ENCODE measurements at places on chromosomes 5 and 9.

- DNase-seq: no peak
These were observed 57.1 kb upstream of the GOLPH3 start for GRCh38 chr5:32231241-32231640.

DNA sequence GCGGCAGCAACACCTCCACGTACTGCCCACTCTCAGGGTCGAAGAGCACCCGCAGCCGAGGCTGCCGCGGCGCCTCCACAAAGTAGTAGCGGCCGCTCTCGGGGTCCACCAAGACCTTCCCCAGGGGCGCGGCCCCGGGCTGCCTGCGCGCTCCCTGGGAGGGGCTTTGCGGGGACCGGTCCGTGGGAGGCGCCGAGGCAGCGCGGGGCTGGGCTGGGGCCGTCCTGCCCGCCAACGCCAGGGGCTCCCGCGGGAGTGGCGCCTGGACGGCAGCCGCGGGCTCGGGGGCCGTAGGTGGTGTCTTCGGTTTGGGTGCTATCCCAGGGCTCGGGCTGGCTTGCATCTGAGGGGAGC lies 2.6 kb upstream of the MZB1 start:
- DNase-seq: no peak

DNA sequence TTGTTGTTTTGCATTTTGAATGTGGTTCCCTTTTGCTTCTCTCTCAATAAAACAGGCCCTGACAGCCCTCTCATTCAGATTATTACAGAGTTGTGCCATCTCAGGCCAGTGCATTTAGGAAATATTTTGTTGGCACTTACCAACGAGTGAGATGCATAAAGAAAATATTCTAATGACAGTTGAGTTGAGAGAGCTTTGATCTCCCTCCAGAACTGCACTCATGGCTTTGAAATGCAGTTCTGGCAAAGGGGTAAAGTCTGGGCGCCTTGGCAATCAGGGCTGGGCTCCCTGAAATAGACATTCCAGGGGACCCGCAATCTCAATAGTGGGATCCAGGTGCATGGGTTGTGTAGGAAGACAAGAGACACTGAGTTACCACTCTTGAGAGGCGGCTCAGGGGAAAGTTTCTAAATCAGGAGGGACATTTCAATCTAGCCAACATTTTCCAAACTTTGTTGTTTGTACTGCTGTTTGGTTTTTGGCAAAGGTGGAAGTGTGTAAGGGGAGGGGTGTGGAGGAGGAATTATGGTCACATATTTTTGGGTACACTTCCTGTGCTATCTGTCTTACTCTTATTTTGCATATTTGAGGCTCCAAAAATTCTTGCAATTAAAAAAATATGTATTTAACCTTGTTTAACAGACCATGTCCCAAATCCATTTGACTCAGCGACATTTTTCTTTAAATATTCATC lies 48.8 kb downstream of the PAPPA start:
- no peak for DNase-seq

GRCh38 chr5:44774279-44774880 lies 34.4 kb upstream of the MRPS30 start:
- DNase-seq: no peak

GRCh38 chr5:38686658-38687057 lies 130.2 kb upstream of the LIFR start:
- no peak for DNase-seq

DNA sequence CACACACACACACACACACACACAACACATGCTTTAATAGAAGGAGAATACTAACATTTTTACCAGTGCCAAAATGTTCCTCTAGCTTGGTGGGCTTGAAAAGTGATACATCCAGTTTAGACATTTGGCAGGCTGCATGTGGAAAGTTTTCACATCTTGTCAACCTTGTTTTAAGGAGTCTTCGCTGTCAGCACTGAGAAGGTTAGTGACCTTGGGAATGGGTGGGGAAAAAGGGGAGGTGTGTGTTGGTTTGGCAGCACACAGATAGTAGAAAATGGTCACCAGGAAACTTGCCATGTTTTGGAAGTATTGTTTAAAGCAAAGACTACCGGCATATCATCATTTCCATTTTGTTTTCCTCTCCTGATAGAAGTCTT lies 346.5 kb upstream of the ADAMTSL1 start:
- no peak for DNase-seq

DNA sequence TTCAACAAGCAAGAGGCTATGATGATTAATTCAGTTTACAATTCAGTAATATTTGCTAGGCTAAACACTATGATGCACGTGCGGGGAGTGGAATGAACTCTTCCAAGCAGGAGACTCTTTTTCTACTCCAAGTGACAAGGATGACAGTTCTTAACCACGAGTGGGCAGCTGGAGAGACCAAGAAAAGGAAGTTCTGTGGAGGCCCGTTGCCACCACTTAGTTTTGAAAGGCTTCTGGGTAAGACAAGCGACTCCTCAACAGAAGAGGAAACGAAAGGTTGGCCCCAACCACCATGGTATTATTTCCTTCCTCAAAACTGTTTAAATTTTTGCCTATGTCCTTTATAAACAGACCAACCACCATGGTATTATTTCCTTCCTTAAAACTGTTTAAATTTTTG lies 2.8 kb downstream of the DCAF12 start:
- peak; percentile 11 for DNase-seq

DNA sequence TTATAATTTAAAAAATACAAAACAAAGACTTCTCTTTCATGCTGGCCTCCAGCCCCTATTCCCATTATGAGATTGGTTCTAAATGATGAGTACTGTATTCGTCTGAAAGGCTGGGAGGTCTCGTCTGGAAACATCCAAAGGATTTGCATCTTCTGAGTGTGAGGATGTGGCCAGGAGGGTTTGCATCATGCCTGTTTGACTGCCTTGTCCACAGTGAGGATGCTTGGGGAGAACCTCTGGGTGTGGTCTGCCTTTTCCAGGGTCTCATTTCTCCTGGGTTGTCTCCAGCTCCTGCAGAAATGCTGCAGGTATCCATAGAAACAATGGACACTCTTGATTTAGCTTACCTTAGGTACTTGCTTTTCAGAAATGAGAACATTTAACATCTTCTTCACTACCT lies 26.4 kb upstream of the CXCL14 start:
- no peak for DNase-seq

DNA sequence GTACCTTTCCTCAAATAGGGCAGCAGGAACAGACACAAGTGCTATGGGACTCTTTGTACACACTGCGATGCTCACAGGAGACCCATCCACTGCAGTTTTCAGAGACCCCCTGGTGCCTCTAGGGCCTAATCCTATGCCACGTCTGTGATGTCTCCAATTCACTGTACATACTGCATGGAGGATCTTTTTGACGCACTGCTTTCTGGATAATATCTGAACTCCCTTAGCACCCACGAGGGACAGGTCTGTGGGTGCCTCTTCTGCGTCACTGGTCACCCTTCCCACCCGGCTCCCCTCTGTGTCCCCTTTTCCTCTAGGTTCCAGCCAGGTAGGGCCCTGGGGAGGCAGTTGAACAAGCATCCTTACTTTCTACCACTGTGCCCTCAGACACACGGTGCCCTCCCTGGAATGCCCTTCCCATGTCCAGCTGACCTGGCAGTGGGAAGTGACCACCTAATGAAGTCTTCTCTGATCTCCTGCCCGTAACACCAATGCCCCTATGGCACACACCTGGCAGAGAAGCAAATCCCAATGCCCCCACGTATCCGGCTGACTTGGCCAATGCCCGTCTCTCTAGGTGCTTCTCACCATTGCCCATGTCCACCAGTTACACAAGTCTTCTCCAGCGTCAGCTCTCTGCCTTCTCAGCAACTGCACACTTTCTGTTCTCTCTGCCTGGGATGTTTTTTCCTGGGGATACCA lies 41.5 kb downstream of the FOXI1 start:
- no peak for DNase-seq

DNA sequence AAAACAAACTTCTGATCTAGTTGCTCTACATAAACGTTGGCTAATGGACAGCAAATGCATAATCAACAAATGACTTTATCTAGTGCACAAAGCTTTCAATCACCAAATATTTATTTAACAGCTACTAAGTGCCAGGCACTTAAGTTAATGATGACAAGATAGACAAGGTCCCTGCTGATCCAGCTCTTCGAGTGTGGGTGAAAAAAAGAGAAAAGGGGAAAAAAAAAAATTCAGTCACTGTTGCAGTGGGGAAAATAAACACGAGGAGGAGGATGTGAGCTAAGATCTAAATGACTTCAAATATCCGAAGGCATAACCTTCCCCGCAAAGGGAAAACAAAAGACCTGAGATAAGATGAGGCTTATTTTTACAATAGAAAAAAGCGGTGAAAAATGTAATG lies 9.6 kb downstream of the PSIP1 start:
- DNase-seq: no peak

DNA sequence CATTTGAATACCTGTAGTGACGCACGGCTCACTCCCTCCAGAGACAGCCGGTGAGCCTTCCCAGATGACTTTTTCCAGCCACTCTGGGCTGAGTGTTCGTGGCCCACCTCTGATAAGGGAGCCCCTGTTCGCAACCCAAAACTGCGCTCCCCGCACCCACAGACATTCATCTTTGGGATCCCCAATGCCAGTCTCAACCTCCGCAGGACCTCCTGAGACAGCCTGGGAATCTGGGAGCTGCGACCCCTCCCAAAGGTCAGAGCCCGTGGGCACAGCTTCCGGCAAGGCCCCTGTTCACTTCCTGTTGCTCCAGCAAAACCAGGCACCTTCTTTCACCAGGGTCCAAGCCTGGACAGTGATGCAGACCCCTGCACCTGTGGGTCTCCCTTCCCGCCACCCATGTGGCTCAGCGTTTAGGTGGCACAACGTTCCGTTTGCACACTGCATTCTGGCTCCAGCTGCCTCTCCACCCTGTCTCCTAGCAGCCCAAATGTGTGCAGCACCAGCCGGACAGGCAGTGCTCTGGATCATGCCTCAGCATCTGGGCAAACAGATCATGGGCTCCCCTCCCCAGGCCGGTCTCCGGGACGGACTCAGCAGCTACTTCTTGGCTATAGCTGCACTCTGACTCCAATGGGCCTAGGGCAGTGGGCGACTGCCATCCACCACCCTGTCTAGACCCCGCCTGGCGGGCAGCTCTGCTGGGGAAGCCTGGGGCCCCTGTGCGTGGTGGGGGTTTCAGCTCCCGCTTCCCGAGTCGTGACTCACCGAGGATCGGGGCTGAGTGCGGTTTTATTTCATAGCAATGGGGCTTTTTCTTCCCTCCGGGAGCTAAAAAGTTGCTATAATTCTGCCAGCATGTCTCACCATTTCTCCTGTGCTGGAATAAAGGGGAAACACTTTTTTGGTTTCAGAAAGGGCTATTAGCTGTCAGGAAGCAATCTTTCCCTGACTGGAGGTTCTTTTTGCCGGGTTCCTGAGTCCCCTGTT lies 156.0 kb downstream of the OLFM1 start:
- DNase-seq: no peak

GRCh38 chr9:99436616-99437015 lies 214.5 kb downstream of the SEC61B start:
- no peak for DNase-seq

DNA sequence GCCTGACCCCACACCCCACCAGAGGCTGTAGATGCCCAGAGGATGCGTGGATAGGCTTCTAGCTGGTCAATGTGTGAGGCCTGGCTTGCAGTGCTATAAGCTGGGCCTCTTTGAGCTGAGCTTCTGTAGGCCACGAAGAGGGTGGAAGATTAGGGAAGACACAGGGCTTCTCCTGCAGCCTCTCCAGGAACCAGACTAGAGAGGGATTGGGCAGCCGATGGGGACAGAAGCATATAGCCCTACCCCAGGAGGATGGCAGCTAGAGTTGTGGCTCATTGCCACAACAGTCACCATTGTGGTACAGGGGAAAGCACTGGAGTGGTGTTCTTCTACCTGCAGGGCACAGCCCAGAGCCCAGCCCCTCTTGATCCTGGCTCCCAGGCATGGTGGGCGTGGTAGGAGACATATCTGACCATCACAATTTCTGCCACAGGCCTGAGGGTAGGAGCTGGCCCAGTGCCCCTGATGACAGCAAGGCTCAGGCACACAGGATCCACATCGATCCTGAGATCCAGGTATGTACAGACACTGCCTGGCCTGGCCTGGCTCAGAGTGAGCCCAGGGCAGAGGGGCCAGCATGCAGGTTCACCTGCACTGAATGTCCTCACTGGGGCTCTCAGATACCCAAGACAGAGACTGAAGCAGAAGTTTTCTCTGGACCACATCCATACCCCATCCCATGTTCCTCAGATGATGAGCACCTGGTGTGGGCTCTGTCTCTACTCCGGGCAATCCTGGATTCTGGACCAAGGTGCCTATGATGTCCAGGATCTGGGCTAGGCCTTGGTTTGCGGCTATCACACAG lies 8.7 kb downstream of the PDLIM4 start:
- no peak for DNase-seq

GRCh38 chr9:13491493-13492424 lies 212.3 kb upstream of the MPDZ start:
- no peak for DNase-seq

- DNase-seq: peak; percentile 61
These were observed 89.8 kb downstream of the NTRK2 start for GRCh38 chr9:84759300-84759750.

DNA sequence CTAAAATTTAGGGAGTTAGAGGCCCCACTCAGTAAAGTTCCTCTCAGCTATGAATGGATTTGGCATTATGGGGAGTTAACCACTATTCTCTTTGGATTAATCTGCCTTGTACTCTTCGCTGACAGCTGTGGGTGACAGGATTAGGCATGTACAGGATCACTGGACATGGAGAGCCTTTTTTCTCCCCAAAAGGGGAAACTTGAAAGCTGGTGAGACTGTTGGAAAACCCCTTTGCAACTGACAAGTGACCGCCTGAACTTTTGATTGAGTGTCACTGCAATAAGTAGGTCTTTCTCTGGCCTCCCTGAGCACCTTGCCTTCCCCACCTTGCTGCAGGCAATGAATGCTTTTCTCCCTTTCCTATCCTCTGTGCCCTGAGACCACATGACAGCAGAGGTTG lies 68.3 kb downstream of the ERP44 start:
- DNase-seq: no peak

- DNase-seq: no peak
These were observed 21.8 kb downstream of the QRFP start for GRCh38 chr9:130874783-130875182.

- no peak for DNase-seq
These were observed 41.2 kb downstream of the EXD3 start for GRCh38 chr9:137381501-137382443.

- DNase-seq: no peak
These were observed 91.1 kb downstream of the BARX1 start for GRCh38 chr9:93864032-93864431.

GRCh38 chr9:87447547-87448432 lies 49.9 kb upstream of the DAPK1 start:
- DNase-seq: no peak

Measured in activated naive CD4-positive, alpha-beta T cell treated with Interleukin-2 at 50 U/mL for 16 hours (primary cell).